Right renal pelvis (tissue), 4 donors: ENCODE measurements at places on chromosomes 4 and X. TPM values are rescaled to one million over a fixed set of nuclear protein-coding genes. Genes with fewer than 3 reads are reported as not detected.

GRCh38 chr4:40718586-40718985 lies 31.2 kb upstream of the NSUN7 start:
- DNase-seq, result no peak

DNA sequence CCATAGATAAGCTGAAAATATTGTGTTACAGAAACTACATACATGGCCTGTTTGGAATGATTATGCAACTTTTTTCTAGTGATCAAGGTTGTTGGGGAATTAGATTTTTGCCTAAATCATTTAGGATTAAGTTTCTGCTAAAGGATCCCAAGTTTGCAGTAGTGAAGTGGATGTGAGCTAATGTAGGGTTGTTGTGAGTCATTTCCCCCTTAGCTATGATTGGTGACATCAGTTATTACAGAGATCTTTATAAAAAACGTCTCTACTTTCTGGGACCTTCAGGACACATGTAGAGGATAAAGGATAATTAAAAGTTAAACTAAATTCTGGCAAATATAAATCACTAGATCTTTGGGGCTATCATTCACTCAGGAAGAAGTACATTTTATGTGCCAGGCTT lies 133.3 kb downstream of the GATB start:
- DNase-seq, result no peak

Gene LANCL3
- 0.13 TPM for polyA plus RNA-seq

DNA sequence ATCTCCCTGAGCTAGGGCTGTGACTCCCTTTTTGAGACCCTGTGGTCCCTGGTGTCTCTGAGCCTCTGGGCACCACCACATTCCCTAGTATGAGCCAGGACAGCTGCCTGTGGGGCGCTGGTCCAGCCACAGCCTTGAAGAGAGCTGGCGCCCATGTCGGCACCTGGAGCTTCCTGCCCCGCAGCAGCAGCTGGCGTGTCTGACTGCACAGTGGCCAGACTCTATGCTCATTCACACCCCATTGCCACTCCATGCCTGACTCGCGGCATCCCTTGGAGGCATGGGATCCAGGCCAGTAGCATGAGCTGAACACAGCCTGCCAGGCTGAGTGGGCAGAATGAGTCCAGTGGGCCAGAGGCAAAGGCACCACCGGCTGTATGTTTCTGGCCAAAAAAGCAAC lies 8.3 kb upstream of the SPP1 start:
- no peak for DNase-seq

GRCh38 chrX:51155157-51155556 lies 177.5 kb upstream of the NUDT10 start:
- no peak for DNase-seq

DNA sequence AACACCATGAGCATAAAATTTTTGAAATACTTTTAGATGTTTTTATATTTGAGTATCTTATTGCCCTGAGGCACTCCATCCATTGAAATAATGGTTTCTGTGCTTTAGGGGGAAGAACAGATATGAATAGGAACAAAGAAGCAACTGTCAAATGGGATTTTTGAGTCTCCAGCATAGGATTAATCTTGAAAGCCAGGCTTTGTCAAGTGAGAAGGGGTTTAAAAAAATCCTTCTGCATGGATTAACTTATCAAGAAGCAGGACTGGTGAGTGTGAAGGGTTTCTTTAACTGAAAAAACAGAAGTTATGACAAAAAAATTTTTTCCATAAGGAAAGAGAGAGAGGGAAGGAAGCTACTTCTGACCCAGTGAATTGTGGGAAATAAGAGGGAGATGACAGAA lies 7.6 kb upstream of the NUDT9 start:
- no peak for DNase-seq

Gene SASH3
- polyA plus RNA-seq, result 2.5 TPM

- DNase-seq, result no peak
These were observed 13.0 kb downstream of the SH3BP2 start for GRCh38 chr4:2805712-2806389.

Gene STARD8
- 19.2 TPM for polyA plus RNA-seq

- DNase-seq, result no peak
These were observed 27.9 kb downstream of the NKX3-2 start for GRCh38 chr4:13516315-13516860.

Gene POU4F2
- polyA plus RNA-seq, result not detected

DNA sequence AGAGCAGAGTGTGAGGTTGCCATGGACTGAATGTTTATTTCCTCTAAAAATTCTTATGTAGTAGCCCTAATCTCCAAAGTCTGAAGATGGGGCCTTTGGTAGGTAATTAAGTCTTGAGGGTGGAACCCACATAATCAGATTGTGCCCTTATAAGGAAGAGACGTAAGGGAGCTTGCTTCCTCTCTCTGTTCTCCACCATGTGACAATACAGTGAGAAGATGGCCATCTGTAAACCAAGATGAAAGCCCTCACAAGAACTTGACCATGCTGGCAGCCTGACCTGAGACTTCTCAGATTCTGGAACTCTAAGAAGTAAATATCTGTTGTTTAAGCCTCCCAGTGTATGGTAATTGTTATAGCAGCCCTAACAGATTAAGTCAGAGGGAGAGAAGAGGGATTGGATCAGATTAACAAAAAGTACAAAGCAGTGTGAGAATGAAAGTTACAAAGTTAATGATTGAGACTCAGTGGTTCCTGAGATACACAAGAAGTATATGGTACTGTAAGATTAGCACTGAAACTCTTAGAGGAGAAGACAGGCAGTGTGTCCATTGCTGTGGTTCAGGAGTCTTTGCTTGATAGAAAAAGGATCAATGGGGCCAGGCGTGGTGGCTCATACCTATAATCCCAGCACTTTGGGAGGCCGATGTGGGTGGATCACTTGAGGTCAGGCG lies 82.5 kb upstream of the GC start:
- DNase-seq, result no peak

DNA sequence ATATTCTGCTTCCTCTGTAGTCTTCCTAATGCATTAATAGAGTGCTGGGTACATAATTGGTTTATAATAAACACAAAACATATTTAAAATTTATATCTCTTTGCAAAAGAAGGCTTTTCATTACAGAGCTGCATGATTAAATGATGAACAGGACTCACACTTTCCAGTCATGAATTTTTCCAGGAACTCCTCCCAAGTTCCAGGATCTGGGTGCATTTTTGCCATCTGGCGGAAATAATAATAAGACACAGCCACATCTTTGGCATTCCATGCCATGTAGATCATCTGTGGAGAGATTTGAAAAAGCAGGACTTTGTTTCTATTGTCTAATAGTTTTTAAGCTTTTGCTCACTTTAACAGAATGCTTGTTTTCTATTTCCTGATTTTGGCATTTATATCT lies 40.2 kb upstream of the SULT1B1 start:
- no peak for DNase-seq

Gene NKX3-2
- 0.07 TPM for polyA plus RNA-seq

GRCh38 chr4:184732126-184732525 lies 1.8 kb downstream of the CENPU start:
- no peak for DNase-seq

DNA sequence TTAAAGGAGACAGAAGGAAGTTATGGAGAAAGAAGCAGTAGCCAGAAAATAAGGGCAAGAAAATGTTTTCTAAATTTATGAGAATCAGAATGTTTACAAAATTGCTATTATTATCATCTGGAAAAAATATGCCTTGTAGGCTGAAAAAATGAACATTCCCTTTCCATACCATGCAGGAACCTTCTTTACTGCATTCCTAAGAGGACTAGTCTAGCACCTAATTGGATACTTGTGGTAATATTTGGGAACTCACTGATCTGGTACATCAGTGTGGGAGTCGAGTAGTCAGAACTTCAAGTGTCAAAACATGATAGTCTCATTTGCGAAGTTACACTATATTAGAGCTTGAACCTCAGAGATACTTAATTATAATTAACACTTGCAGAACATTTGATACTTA lies 51.9 kb downstream of the TET2 start:
- DNase-seq, result no peak

GRCh38 chrX:128897621-128898020 lies 625.7 kb downstream of the SMARCA1 start:
- no peak for DNase-seq

- DNase-seq, result no peak
These were observed 112.7 kb upstream of the PTPN13 start for GRCh38 chr4:86481440-86481839.

GRCh38 chr4:7398104-7398423 lies 36.7 kb downstream of the PSAPL1 start:
- no peak for DNase-seq

DNA sequence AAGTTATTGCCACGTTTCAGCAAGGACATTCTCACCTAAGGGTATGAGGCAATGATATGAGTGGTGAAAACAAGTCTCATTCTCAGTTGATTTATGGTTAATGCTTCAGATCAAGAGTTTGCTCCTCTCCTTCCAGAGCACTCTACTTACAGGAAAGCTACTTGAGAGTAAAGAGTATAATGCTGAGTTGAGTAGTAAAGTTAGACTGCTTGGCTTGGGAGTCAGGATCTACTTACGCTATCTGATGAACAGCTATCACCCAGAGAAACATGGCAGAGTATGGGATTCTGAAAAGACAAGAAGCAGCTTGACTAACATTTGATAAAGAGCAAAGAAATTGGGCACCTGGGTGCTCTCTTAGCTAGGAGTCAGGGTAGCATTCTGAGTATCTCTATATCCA lies 211.8 kb downstream of the GLUD2 start:
- DNase-seq, result no peak

DNA sequence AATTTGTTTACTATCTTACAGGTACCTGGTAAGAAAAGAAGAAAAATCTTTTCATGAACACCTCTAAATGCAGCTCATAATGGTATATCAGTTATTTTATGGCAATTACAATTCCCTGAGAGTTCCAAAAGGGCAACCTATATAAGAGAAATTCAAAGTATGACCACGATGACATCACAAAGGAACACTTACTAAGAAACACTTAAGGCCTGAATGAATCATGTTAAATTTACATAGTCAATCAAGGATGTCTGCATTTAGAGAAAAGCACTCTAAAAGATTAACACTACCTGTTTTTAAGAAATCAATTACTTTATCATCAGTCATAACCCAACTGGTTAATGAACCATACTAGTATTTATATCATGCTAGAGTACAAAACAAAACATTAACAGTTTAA lies 63.9 kb downstream of the LCORL start:
- DNase-seq, result no peak

GRCh38 chr4:95087657-95088455 lies 330.1 kb downstream of the BMPR1B start:
- DNase-seq, result no peak
